Hematopoietic multipotent progenitor cell treated with erythropoietin and hydrocortisone succinate and interleukin-3 and kit ligand, for 15 days (in vitro differentiated cells): ENCODE measurements at places on chromosomes 6 and 20.

DNA sequence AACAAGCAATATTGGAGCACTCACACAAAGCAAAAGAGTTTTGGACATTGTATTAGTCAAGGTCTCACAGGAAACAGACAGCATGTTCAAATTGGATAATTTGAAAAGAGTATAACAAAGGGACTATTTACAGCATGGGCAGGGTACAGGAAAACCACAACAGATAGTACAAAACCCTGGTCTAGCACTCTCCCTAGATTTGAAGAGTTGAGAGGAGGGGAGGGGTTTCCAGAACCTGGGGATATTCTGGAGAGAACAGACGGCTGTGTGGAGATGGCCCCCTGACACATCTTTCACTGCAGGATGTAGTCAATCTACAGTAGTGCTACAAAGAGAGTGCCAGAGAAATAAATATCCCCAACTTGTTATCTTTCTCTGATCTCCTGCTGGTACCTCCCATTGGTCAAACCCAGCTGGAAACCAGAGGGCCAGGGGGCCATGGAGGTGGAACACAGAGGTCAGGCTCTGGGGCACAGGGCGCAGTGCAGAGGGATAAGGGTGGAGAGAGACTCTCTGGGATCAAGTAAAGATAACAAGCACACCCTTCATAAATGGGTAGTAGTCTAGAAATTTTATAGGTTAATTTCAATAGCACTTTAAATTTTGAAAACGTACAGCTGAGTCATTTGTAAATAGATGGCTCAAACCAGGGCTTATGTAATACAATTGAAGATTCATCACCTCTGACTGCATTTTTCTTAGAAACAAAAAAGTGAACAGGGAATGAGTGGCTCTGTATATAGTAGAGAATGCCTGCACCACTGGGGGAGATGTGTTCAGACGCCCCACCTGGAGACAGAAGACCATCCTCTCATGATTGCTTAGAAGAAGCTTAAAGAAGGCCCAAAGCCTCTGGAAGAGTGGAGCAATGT is 25.7 kb downstream of the RCAN2 start:
- no peak for DNase-seq

DNA sequence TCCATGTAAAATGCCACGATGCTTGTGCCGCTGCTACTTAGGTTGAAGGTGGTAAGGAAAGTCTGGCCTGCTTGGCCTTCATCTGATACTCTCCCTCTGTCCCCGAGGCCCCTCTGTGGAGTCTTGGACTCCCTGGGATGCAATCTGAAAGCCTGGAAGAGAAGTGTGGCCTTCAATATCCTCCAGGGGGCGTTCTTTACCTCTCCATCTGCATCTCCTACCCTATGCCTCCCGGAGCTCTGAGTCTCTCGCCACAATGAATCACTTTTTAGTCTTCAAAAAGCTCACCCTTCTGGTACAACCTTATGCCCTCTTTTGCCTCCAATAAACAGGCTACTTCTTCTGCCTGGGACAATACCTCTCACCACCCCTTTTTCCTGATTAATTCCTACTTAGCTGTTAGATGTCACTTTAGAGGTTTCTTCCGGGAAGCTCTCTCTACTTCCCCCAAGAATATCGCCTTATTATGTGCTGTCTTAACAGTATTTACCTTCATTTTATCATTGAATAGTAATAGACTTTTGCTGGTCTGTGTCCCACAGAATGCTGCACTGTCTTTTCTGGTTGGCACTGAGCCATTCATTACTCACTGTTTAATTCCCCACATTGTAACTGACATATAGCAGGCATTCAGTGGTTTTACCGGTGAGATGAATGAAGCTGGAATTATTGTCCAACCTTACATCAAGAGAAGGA is 13.9 kb upstream of the ATG5 start:
- peak; percentile 49 for DNase-seq

- no peak for DNase-seq
Observed at GRCh38 chr6:127069659-127070279, 48.7 kb upstream of the RSPO3 start.

- DNase-seq = no peak
Observed at GRCh38 chr20:16451982-16452381, 121.3 kb downstream of the KIF16B start.

DNA sequence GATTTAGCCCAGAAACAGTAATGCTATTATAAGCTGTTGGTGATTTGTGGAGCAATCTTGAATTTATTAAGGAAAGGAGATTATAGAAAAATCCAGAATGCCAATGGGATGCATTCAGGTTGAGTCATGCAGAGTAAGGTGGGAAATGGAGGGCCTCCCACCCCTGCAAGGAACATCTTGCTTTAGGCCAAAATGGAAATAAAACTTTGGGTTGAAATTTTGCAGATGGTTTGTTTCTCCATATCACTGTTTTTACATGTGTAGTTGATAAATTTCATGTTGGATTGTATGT is 152.4 kb downstream of the BCAS1 start:
- DNase-seq = no peak

GRCh38 chr6:22699151-22699550 is 129.8 kb downstream of the HDGFL1 start:
- DNase-seq = no peak

DNA sequence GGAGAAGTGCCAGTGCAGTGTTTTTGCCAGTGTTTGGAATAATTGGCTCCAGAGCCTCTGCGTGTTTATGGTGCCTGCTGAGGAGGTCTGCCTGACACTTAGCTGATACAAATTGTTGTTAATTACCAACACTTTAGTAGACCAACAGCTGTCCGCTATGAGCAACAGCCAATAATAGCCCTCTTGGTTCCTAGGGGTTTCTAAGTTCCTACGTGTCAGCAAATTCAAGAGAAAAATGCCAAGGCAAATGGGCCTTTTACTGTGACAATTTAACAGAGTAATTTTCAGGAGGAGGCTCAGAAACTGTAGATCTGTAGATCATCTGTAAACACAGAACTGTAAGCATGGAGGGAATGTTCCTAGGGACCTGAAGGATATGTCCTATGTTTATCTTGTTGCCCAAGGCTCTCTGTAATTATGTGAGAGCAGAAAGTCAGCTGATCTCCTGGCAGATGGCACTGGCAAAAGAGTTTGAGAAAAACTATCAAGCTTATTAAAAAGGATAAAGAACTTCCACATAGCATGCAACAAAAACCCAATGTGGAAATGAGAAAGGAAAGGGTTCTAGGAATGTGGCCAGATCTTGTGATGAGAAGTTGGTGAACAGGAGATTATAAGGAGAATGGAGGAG is 157.7 kb downstream of the GJA1 start:
- no peak for DNase-seq

DNA sequence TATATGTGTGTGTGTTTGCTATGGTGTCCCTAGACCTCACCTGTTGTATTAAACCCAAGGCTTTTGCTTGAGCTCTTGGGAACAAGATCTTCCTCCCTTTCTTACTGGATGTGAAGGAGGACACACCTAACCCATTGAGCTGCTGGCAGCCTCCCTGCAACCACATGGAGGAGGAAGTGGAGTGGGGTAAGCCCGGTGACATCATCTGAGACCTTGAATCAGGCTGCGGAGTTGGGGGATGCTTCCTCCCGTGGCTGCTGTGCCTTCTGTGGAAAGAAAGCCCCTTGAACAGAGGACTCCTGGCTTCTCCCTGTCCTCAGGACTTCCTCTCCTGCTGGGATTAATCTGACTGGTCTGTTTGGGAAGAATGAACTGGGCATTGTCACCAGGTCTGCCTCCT is 3.3 kb downstream of the CST11 start:
- DNase-seq = no peak

GRCh38 chr6:84665401-84665800 is 99.0 kb downstream of the TBX18 start:
- no peak for DNase-seq

- no peak for DNase-seq
Observed at GRCh38 chr6:86147859-86148258, 505.2 kb upstream of the SYNCRIP start.

DNA sequence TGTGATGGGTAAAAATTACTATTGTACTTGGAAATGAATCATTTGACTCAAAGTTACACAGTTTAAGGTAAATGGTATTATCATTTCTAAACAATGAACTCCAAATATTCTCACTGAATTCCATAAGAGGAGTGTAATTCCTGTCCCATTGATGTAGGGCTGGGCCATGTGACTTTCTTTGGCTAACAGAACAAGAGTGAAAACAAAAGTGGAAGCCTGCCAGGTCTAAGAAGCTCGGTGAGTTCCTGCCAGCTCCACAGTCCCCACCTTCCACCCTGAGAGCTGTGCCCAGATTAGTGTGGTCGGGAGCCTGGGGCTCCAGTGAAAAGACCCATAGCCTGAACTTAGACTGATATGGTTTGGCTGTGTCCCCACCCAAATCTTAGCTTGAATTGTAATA is 24.6 kb downstream of the TBXT start:
- DNase-seq = no peak

DNA sequence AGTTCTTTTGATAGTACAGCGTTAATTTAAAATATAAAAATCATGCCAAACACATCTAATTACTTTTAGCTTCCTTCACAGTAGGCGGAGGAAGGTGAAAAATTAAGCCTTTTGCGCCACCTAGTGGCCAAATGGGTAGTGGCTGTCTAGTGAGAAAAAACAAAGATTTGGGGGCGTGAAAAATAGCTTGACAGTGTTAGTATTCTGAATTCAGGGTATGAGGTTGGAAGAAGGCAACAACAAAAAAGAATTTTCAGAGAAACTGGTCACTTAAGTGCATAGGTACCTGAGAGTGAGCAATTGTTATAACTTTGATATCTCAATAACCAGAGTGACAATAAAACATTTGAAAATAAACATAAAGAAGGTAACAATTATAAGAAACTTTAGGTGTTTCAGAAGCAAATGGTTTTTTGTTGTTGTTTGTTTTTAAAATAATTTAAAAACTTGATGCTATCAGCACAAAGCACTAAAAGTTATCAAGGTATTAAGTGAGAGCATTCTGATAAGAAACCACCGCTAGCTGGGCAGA is 14.3 kb downstream of the PSMB9 start:
- peak; percentile 87 for DNase-seq
